ENCODE measurements at places on chromosomes 11 and 22.

- peak; percentile 88 for DNase-seq
Observed at GRCh38 chr22:23268139-23268712, 87.9 kb downstream of the BCR start.

DNA sequence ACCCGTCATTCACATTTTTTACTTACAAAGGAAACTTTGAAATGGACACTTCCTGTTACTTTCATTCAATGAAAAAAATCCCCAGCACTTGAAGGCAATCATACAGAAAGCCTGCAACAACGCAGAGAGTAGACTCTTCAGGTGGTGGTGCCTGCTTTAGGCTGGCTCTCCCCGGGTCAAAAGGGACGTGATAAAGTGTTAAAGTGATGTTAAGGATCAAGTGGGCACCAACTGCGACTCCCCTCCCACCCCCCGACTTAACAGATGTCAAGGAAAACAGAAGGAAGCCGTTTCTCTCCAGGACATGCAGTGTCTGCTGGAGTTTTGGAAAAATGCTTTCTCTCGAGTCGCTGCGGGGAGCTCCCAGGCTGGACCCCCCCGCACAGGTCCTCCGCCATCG, 414 bp upstream of the PNPLA3 start:
- peak; percentile 7 for DNase-seq

DNA sequence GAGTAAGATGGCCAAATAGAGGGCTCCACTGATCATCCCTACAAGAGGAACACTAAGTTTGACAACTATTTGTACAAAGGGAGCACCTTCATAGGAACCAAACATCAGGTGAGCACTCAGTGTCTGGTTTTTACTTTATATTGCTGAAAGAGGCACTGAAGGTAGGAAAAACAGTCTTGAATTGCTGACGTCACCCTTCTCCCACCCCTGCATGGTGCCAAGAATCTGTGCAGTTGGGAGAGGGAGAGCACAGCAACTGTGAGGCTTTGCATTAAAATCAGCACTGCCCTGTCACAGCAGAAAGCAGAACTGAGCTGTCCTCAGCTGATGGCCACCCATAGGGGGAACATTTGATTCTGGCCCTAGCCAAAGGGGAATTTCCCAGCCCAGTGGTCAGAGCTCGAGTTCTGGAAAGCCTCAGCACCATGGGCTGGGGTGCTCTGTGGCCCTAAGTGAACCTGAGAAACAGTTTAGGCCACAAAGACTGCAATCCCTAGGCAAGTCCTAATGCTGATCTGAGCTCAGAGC, 37.9 kb downstream of the PIWIL3 start:
- no peak for DNase-seq

DNA sequence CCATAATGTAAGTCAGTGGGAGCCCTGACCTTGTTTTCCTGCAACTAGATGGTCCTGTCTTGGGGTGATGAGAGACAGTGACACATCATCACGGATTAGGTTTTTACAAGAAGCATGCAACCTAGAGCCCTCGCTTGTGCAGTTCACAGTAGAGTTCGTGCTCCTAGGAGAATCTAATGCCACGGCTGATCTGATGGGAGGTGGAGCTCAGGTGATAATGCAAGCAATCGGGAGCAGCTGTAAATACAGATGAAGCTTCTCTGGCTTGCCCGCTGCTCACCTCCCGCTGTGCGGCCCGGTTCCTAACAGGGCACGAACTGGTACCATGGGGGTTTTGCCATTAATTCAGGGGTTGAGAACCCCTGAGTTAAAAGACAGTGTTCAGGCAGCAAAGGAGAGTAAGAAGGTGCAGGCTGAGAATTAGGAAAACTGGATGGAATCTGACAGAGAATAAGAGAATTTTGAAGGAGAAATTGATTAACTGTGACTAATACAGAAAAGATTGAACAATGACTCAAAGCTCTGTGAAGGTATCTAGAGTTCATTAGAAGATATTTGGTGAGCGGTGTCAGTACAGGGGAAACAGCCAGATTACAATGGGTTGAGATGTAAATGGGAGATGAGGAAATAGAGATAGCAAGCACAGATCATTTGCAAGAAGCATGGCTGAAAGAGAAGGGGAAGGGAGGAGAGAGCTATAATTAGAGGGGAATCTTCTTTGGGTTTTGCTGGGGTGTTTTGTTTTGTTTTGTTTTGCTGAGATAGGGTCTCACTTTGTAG, 21.0 kb downstream of the WEE1 start:
- DNase-seq = no peak

DNA sequence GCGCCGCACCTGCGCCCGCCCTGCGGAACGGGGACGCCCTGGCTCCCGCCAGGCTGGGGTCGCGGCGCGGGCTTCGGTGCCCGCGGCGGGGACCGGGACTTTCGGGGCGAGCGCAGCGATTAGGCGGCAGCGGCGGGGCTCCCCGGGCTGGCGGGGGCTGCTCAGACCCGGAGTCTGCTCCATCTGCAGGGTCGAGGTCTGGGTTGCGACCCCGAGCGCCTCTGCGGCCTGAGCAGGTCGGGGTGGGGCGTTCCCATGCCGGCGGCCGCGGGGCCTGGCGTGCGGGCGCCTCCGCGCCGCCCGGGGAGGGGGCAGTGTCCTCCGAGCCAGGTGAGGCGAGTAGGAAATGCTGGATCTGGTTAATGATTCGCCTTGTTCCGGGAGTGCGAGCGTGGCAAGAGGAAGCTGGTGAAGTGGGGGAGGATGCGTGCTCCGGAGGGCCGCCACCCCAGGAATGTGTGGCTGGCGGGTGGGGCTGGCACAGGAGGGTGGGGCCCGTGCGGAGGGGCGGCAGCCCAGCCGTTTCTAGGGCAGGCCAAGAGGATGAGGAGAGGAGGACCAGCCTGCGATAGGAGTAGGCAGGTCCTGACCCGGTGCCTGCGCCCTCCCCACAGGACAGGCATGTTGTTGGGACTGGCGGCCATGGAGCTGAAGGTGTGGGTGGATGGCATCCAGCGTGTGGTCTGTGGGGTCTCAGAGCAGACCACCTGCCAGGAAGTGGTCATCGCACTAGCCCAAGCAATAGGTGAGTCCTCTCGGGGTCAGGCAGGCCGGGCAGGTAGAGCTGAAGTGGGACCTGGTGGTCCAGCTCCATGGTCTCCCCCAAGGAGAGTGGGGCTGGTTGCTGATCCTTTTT, 606 bp downstream of the RASSF7 start:
- no peak for DNase-seq

DNA sequence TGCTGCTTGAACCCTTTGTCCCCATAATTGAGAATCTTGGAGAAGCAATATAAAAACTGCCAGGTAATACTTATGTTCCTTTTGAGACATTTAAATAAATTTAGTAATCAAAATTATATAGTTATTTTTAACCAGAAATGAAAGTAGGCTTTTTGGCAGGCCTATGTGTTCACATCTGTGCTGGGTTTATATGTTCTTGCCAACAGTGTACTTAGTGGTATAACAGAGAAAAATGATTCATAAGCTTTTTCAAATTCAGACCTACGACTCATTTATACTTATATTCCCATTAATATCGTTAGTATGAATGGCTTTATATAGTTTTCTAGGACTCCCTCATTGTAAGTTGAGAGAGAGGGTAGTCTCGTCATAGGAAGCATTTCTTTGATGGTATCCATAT, 79.0 kb downstream of the DDX10 start:
- no peak for DNase-seq

DNA sequence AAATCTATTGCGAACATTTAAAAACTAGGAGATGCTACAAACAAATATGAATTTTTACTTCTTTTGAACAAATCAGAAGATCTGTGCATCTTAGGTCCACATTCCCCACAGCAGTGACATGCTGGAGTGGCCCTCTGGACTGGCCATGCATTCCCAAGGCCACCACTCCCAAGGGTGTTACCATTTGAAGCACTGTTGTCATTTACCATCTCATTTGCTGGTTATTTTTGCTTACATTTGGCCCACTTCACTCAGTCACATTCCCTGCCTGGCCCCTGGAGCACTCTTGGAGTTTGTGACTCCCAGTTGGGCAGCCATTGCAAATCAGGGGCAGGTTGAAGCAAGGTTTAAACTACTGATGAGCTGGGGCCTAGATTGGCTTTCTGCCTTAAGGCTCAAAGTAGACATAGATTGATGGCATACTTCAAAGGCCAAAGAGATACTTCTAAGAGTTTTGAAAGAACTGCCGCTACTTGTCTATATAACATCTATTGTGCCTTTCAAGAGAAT, 8.5 kb upstream of the ZNRF3 start:
- no peak for DNase-seq

DNA sequence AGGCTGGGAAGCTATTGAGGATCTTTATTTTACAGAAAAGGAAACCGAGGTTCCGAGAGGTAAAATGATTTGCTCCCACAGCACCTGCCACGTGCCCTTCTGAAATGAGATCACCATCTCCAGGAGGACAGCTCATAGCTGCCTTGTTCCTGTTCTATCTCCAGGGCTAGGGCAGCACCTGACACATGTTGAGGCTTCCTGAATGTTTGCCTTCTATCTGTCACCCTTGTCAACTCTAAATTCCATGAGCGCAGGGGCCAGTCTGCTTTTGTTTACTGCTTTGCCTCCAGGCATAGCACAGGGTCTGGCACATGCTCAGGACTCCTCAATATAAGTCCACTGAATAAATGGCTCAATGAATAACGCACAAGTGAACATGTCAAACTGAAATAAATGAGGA, 24.1 kb downstream of the ASCC2 start:
- DNase-seq = no peak

DNA sequence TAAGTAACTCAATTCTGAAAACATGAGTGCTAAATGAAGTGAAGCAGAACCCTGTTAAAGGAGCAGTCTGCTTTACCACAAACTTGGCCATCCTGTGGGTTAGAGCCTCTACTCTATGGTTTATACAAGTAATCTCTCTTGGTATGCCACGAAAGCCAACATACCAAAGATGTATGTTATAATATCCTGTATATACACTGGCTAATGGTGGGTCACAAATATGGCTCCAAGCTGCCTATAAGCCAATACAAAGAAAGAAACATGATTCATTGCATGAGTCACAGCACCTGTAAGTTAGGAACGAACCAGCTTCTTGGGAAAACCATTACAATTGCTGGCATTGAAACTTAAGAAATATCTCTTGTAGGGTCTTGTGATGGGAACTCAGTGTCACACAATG, 16.1 kb downstream of the XRRA1 start:
- DNase-seq = no peak

DNA sequence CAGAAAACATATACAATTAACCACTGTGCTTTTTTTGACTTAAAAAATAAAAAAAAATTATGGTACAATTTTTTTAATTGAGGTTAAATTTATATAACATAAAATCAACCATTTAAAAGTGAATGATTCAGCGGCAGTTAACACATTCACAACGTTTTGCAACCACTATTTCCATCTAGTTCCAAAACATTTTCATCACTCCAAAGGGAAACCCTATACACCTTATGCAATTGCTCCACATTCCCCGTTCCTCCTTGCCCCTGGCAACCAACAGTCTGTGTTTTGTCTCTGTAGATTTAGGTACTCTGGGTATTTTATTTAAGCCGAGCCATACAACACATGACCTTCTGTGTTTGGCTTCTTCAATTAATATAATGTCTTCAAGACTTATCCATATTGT, 15.3 kb downstream of the DDI1 start:
- DNase-seq = no peak

- DNase-seq = no peak
Observed at GRCh38 chr11:119626871-119627270, 102.1 kb downstream of the NECTIN1 start.

DNA sequence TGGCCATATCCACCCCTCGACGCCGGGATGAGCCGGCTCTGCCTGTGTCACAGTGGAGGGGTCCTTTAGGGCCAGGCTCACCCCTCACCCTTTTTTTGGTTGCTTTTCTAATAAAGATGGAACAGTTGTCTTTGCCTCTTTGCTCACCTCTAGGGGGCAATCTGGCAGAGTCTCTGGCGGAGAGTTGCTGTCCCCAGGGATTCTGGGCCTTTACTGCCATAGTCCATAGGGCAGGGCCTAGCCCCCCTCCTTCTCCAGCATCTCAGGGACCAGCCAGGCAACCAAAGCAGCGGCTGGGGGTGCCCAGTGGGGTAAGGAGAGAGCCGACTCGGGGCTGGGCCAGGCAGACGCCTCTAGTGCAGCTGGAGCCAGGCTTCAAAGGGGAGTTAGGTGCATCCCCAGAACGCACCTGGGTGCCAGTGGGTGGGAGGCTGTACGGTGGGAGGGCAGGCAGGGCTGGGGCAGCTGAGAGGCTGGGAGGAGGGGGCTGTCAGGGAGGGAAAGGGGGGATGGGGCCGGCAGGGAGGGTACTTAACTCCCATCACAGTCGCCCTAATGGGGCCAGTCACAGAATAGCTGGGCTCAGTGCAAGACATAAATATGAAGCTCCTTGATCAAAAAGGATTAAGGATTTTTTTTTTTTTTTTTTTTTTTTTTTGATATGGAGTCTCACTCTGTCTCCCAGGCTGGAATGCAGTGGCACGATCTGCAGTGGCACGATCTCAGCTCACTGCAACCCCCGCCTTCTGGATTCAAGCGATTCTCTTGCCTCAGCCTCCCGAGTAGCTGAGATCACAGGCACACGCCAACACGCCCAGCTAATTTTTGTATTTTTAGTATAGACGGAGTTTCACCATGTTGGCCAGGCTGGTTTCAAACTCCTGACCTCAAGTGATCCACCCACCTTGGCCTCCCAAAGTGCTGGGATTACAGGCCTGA, 2.5 kb upstream of the SUSD2 start:
- no peak for DNase-seq

- DNase-seq = no peak
Observed at GRCh38 chr11:117842131-117842941, 17.8 kb upstream of the FXYD2 start.

DNA sequence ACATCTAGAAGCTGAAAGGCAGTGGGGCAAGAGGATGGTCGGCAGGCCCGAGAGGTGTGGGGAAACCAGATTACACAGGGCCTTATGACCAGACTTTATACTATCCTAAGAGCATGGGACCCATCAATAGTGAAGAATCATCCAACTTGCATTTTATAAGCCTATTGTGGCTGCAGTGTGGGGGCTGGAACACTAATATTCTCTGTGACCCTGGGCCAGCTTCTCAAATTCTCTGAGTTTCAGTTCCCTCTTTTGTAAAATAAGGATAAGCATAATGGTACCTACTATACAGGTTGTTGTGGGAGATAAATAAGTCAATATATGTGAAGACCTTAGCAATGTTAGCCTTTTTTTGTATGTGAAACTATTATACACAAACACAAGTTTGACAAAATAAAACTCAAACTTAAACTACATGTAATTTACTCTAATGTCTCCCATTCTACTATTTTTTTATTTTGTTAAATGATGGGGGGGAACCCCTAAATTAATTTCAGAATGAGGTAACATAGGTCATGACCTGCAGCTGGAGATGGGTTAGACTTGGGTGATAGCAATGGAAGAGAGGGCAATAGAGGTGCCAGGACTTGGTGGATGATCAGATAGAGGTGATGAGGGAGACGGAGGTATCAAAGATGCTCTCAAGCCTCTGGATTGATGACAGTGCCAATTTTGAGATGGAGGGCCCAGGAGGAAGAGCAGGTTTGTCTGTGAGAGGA, 30.1 kb downstream of the SMCO4 start:
- no peak for DNase-seq

DNA sequence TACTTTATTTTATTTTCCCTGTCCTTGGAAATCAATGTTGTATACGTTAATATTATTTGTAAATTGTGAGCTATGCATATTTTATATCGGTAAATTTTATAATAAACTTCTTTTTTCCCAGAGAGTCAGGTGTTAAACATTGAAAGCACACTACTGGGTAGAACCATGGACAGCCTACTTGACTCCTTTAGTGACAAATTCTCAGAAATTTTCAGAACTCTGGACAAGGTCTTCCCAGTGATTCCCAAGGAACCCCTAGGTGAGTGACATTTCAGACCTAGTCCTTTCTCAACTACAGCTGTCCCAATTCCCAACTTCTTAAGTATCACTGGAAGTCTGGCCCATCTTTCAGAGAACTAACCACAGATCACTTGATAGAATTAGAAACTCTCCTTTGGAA, 107.2 kb downstream of the RCN1 start:
- DNase-seq = no peak
